ENCODE measurements at places on chromosomes 7 and 10.

- DNase-seq = peak; percentile 56
Measured at GRCh38 chr7:150964593-150965111, 13.5 kb downstream of the KCNH2 start.

- DNase-seq = no peak
Measured at GRCh38 chr10:716821-717220, 27.4 kb upstream of the DIP2C start.

GRCh38 chr7:132333301-132333700, 243.0 kb downstream of the PLXNA4 start:
- DNase-seq = no peak

DNA sequence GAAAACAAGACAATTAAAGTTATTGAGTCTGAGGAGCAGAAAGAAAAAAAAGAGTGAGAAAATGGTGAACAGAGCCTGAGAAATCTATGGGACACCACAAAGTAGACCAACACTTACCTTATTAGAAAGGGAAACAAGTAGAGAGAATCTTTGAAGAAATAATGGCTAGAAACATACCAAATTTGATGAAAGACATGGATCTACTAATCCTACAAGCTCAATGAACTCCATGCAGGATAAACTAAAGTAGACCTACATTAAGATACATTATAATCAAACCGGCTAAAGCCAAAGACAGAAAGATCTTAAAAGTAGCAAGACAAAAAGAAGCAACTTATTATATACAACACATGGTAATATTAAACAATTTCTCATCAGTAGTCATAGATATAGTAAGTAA, 782.3 kb upstream of the GHITM start:
- DNase-seq = no peak

DNA sequence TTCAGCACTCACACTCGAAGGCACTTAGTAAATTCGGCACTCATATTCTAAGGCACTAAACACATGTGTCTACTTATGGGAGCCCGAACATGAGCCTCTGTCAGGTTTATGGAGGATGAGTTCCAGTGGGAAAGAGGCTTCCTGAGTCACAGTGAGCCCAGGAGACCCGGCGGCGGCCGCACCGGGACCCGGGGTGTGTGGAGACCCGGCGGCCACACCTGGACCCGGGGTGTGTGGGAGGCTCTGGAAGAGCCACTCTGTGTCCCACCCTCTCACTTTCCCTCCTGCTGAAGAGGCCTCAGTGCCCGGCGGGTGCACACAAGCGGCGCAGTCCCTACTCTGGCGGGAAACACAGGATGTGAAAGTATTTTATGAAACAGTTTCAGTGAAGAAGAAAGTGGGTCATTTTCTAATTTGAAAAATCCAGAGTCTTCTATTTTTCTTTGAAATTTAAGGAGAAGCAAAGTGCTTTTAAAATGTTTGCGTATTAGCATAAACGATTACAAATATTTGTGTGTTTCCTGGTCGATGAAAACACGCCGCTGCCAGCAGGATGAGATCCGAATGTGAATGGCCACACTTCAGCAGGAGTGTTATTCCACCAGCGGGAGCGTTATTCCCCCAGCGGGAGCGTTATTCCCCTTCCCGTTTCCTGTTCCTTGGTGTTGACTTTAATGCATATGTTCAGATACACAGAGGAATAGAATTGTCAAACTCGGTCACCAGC, 625.1 kb downstream of the DNAJB6 start:
- DNase-seq = no peak

DNA sequence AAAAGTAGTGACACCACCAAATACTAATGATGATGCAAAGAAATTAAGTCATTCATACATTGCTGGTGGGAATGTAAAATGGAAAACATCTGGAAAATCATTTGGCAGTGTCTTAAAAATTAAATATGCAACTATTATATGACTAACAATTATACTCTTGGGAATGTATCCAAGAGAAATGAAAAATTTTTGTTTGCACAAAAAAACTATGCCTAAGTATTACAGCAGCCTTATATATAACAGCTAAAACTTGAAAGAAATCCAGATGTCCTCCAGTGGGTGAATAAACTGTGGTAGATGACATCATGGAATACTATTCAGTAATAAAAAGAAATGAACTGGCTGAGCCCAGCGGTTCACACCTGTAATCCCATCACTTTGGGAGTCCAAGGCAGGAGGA, 132.0 kb downstream of the NEBL start:
- no peak for DNase-seq

DNA sequence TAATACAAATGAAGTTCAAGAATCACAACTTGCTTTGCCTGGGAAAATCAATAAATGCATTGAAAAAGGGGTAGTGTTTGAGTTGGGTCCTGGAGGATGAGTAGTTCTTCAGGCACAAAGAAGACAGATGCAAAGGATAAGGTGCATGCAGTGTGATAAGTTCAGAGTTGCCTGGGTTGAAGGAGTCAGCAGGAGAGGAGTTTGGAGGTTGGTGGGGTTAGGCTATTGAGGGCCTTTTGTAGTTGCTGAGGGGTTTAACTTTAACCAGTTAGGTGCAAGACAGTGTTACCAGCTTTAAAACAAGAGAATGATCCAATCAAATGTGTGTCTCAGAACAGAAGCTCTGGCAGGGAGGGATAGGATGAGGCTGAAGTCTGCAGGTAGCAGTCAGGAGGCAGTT, 44.3 kb upstream of the GLCCI1 start:
- DNase-seq = no peak

GRCh38 chr7:123024989-123025758, 29.7 kb upstream of the TAS2R16 start:
- no peak for DNase-seq

DNA sequence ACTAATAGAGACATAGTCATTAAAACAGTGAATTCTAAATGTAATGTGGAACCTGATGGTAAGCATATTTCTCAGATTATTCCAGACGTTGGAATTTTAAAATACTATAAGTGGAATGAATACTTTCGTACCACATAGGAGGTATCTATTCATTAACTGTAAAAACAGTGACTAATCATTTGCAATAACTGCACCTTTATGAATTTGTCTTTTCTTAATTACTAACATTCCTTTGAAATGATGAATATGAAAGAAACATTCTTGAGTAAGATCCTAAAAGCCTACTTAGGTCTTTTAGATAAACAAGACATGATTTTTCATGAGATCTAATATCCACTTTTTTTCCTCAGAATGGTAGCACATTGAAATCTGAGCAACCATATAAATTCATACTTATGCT, 549.0 kb upstream of the LRRN3 start:
- DNase-seq = no peak

GRCh38 chr10:112208997-112209396, 25.4 kb upstream of the GPAM start:
- no peak for DNase-seq

GRCh38 chr7:41058986-41059741, 643.7 kb downstream of the INHBA start:
- DNase-seq = peak; percentile 61

- no peak for DNase-seq
Measured at GRCh38 chr10:50674469-50675254, 50.9 kb upstream of the SGMS1 start.

DNA sequence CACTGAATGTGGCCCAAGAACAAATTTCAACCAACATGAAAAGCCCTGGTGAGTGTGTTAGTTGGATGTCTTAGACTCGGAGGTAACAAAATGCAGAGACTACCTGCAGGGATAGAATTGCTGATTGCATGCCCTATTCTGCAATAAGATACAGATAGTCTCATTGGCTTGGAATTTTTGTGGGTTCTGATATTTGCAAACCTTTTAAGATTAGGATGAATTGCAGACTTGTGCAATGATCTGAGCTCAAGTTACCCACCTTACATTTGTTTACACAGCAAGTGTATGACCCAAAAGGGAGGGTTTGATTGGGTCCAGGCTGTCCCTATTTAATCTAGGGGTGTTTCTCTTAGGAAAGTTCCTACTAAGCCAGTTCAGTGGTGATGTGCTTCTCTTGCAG, 45.4 kb downstream of the GPR37 start:
- DNase-seq = no peak

- no peak for DNase-seq
Measured at GRCh38 chr7:15837306-15837950, 150.9 kb upstream of the MEOX2 start.

GRCh38 chr10:59258890-59259289, 82.4 kb downstream of the PHYHIPL start:
- no peak for DNase-seq

DNA sequence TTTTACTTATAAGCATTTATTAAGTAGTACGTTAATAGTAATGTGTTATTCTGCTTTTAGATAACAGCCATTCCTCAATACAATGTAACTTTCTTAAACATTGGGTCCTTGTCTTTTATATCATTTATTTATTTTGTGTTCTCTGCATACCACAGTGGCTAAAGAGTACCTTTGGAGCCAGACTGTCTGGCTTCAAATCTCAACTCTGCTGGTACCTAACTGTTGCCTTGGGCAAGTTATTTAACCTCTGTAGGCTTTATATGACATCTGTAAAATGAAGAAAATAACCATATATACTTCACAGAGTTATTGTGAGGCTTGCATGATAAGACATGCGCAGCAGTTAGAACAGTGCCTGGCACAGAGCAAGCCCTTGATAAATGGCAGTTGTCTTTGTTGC, 397.6 kb downstream of the MDFIC start:
- no peak for DNase-seq

Measured in NCI-H82 (cell line).